ENCODE measurements at places on chromosomes 16 and 17. TPM values are rescaled to one million over a fixed set of nuclear protein-coding genes. Genes with fewer than 3 reads are reported as not detected.

Gene AURKB
- total RNA-seq = 2.6 TPM

Gene RNF112
- 3.1 TPM for total RNA-seq

DNA sequence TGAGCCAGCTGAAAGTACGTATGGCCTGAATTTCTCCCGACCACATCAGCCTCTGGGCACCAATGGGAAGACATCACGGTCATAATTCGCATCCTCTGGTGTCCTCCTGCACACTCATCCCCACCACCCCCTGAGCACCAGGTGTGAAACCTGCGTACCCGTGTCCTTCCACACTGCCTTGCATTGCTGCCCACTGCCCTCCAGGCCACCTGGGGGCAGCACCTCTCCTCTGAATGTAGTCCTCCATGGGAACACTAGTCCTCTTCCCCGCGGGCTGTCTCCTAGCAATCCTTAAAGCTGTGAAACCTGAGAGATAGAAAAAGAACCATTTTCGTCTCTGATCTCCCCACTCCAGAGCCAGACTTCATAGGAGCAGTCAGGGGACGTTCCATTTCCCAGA is 125.5 kb downstream of the ZNF18 start:
- ATAC-seq = no peak

GRCh38 chr16:73020409-73020884 is 27.5 kb downstream of the ZFHX3 start:
- ATAC-seq = no peak

GRCh38 chr17:51661403-51661802 is 401.1 kb downstream of the UTP18 start:
- ATAC-seq = no peak

DNA sequence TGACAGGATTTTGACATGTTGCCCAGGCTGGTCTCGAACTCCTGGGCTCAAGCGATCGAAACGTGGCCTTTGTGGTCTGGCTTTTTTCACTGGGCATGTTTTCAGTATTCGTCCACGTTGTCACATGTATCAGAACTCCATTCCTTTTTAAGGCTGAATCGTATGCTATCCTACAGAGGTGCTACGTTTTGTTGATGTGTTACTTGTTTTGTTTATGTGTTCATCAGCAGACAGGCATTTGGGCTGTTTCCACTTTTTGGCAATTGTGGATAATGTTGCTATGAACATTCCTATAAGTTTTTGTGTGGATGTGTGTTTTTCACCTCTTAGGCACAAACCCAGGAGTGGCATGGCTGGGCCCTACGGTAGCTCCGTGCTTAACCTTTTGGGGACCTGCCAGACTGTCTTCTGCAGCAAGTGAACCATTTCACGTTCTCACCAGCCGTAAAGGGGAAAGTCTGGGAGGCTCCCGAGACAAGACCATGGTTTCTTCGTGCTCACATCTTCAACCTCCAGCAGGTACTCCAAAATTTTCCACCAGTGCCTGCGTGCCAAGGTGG is 26.9 kb downstream of the ADCY9 start:
- ATAC-seq = no peak

GRCh38 chr16:46898006-46898405 is 13.8 kb downstream of the GPT2 start:
- no peak for ATAC-seq

Gene SGCA
- total RNA-seq = 0.22 TPM
